Myocyte (in vitro differentiated cells): ENCODE measurements at places on chromosomes 2 and 18. TPM values are rescaled to one million over a fixed set of nuclear protein-coding genes. Genes with fewer than 3 reads are reported as not detected.

The KCNJ13 gene
- not detected in 2 replicates for total RNA-seq

DNA sequence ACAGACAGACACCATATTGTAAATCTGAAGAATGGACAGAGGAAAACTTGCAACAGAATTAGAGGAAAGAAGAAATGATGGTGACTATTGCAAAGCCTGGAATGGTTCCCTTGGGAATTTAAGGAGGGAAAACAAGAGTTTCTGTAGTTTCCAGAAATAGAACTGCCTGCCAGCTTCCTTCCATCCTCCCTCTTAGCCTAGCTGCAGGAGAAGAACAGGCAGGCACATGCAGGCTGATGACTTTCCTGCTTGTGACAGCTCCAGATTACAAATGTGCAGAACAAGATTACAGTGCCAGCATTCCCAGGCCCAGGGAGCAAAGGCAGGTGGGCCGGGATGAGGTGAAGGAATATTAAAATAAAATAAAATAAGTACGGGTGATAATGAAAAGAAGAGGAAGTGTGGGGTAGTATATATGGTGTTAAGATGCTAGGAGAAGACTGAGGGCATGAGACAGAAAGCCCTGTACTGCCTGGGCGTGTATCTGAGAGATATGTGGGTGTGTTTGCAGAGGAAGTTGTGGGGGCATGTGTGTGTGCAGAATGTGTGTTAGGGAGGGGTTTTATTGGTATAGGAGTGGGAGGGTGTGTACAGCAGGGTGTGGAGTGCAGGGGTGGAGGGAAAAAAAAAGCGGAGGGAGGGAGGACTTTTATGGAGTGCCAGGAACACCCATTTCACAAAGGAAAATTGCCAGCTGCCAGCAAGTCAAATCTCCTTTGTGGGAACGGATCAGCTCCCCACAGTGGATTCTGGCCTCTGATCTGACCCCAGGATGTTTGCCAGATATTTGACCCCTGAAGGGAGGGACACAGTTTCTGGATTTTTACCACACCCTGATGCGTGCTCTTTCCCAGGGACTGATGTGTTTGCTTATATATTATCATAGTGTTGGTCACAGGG, 43.9 kb upstream of the NEMP2 start:
- DNase-seq = peak; percentile 85

The MCM6 gene
- total RNA-seq = 5.5 and 7.0 TPM in 2 replicates

DNA sequence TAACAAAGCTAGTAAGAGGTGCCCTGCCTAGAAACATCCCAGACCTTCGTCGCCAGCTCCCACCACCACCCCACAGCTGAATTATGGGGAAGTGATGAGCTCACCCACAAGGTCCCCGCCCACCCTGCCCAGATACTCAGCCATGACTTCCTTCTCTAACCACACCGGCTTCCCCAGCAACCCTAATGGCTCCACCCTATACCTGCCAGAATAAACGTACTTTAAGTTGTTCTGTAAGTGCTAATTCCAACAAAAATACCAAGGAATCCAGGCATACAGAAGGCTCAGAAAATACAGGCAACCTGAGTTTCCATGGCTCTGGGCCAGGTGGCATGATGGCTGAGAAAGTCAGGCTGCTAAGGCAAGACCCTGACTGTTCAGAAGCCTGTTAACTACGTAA, 39.1 kb downstream of the TMEM163 start:
- no peak for DNase-seq

DNA sequence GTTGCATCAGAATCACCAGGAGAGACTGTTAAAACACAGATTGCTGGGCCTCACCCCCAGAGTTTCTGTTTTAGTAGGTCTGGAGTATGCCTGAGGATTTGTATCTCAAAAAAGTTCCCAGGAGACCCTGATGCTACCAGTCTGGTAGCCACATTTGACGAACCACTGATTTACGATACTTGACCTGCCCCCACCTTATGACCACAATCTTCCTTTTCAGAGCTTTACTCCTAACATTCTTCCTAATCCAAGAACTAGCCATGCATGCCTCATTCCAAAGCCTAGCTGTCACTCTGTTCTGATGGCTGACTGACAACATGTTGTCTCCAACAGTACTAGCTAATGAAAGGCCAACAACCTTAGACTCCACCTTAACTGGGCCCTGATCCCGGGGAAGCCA, 191.4 kb downstream of the MBD2 start:
- DNase-seq = no peak

GRCh38 chr2:200159357-200159707, 147.2 kb upstream of the SPATS2L start:
- no peak for DNase-seq

The FBXO48 gene
- total RNA-seq = 0.83 and 1.0 TPM in 2 replicates

- no peak for DNase-seq
These were observed 44.6 kb downstream of the SCN7A start for GRCh38 chr2:166449439-166449838.
